ENCODE measurements at places on chromosomes 2 and 18.
A peak's percentile ranks its signal among the peaks of the same experiment; 100 is the strongest.

DNA sequence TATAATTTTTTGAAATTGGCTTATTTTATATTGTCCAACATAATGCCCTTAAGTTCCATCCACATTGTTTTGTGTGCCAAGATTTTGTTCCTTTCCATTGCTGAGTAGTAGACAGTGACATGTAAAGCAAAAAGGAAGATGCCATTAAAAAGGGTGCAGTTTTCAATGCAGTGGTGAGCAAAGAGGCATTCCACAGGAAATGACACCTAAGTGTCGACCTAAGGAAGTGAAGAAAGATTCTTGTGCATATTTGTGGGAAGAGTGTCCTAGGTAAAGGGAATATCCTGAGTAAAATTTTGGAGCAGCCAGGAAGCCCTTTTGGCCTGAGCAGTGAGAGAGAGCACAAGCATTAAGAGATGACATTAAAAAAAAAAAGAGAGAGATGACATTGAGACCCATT is 1099.9 kb downstream of the DPP10 start:
- no peak for DNase-seq

DNA sequence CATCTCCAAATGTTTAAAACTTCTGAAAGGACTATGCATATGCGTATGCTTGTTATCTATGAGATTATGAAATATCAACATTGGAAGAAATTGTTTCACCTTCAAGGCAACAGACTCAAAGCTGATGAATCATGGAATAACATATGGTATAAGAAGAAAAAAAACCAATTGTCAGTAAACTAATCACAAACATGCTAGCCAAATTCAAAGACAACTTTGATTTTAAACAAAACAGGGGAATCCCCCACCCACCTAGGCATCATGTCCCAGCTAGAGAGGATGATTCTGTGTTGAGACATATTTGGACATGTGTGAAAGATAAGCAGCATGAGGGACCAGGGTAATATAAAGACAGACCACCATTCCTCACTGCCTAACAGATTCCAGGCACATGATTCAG is 147.7 kb downstream of the WDPCP start:
- no peak for DNase-seq

DNA sequence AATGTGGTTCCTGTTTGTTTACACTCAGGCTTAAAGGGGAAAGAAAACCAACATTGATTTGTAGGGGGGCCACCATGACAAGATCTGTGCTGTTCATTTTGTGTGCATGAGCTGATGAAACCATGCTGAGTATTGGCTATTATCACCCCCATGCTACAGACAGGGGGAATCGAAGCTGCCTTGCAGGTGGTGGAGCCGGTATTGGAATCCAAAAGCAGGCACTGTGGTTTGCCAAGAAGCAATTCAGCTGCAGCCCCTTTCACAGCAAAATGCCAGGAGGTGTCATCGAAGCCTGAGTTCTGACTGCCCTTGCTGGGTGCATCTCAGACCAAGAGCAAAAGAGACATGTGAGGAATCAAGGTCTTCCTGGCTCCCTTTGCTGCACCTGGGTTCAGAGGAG is 221.9 kb downstream of the UXS1 start:
- no peak for DNase-seq

- DNase-seq, result no peak
Observed at GRCh38 chr2:133602538-133602937, 34.3 kb upstream of the NCKAP5 start.

- DNase-seq, result no peak
Observed at GRCh38 chr18:46008531-46008930, 41.4 kb upstream of the EPG5 start.

DNA sequence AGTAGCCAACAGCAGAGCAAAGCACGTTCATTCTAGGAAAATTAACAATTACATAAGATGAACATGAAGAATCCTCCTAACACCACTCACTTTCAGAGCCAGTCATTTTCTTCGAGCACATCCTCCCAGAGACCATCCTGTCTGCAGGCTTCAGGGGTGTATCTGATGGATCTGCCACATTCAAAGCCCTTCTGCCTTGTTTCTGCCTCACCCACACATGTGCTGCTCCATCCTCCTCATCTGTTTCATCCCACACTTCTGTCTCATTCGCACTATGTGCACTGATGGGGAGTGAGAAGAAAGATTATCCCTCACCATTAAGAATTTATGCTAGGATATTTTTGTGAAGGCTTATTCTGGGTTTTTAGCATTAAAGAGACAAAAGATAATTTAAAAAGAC is 287.9 kb upstream of the PKDCC start:
- no peak for DNase-seq

DNA sequence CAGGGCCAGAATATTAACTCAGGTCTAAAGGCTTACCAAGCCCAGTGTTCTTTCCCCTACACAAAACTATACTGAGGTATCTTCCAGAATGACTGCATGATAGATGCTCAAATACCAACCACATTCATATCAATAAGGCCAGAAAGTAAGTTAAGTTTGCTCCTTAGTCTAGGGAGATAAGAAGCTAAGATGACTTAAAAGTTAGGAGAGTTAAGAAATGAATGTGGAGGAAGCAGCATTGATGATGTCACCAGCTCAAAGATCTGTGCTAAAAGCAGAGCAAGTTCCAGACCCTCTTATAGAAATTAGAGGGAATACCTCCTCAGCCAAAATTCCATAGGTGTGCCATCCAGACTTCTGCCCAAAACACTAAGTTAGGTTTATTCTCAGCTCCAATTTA is 6.1 kb downstream of the PPP4R1 start:
- no peak for DNase-seq

DNA sequence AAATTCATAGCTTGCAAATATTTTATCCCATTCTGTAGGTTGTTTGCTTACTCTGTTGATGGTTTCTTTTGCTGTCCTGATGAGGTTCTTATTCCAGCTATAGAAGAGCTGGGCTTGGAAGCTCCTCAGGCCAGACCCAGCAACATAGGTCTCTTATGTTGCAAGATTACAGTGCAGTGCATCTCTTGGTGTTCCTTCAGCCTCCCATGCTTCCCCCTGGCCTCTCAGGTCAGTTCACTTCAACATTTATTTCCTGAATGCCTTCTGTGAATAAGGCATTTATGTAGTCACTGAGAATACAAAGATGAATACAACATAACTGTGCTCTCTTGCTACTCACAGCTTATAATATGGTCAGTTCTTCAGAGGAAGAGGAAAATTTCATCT is 179.0 kb upstream of the SLC39A10 start:
- DNase-seq, result no peak

- no peak for DNase-seq
Observed at GRCh38 chr2:37764739-37765138, 93.3 kb upstream of the CDC42EP3 start.

DNA sequence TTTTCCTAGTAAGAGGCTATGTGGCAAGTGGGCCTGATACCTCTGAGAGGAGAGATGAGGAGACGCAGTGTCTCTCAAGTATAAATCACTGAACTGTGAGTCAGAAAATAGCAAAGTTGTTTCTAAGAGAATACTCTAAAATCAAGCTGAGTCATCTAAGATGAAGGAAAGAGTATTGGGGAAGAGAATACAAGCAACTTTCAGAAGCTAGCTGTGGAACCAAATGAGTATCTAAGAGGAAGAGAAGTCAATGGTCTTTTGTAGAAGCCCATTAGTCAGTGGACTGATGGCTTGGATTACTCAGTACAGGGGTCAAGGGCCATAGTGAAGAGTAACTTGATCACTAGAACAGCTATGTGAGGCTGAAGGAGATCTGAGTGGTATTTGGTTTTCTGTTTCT is 2.7 kb upstream of the DCC start:
- DNase-seq, result no peak

GRCh38 chr2:187877391-187877790 is 323.2 kb upstream of the TFPI start:
- DNase-seq, result no peak

DNA sequence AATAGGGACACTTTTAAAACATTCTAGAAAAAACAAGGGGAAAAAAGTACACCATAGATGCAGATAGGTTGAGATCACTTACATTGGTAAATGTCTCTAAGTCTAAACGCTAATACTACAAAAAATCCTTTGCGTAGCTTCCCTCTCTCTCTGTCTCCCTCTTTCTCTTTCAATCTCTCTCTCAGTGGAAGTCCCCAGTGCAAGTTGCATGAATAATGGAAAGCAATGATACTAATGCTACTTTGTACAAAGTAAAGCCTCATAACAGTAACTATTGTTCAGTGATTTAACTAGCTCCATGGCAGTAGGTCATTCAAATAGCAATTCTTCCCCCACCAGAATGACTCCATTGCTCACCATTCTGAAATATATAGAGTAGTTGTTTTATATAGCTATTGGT is 12.8 kb downstream of the MEIS1 start:
- no peak for DNase-seq

- no peak for DNase-seq
Observed at GRCh38 chr2:204505488-204505887, 39.8 kb upstream of the PARD3B start.

DNA sequence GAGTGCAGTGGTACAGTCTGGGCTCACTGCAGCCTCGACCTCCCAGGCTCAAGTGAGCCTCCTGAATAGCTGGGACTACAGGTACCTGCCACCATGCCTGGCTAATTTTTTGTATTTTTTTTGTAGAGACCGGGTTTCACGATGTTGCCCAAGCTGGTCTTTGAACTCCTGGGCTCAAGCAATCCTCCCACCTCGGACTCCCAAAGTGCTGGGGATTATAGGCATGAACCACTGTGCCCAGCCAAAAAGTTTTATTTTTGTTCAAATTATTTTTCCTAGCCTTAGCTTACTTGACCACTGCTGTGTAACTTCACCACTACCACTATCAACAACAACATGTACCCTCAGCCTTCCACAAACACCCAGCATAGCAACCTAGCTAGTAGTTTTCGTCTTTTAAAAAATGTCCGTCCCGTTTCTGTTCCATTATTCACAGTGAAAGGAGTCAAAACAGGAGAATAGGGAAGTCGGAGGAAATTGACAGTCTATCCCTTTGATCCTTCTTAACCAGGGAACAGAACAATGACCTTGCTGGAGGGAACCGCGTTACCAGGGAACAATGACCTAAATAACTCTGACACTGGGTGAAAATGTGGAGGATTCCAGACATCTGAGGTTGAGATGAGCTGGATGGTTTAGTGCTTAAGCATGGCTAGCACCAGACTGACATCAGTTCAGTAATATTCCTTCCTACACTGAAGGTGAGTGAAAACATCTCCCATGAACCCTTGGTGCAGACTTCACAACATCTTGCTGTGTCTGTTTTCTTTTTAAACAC is 69.2 kb upstream of the ARL4C start:
- no peak for DNase-seq

GRCh38 chr2:18299423-18300212 is 260.8 kb downstream of the RDH14 start:
- no peak for DNase-seq

DNA sequence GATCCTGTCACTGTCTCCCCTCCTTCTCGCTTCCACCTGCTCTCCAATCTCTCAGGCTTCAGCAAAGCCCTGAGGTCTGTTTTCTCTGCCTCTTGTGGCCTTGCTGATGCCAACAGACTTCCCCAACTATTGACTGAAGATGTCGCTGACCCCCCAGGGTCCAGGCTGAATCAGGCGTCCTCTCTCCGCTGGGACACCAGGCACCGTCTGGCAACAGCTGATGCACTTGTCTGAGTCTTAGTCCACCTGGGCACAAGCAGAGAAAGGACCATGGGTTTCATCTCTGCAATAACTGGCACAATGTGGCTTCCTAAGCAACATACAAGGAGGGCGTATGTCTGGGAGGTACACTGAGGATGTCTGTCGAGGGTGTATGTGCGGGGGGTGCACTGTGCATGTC is 248.7 kb upstream of the MYT1L start:
- no peak for DNase-seq

- DNase-seq, result no peak
Observed at GRCh38 chr2:172821370-172822338, 86.0 kb downstream of the RAPGEF4 start.

GRCh38 chr2:127092306-127092705 is 14.6 kb downstream of the BIN1 start:
- no peak for DNase-seq

DNA sequence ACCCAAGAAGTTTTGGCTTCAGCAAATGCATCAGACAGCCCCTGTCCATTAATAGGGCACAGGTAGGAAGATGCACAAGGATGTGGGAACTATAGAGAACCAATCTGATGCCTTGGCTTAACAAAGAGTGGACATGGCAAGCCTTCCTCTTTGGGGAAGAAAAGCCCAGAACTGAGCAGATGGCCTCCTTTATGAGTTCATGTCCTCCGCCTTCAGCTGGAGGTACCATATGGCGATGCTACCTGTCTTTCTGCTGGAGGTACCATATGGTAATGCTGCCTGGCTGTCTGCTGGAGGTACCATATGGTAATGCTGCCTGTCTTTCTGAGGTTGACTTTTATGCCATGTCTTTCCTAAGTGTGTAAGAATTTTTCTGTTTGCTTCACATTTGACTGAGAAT is 6.0 kb downstream of the RETREG2 start:
- no peak for DNase-seq

GRCh38 chr2:17177088-17177487 is 341.2 kb downstream of the RAD51AP2 start:
- DNase-seq, result no peak

GRCh38 chr2:58896638-58897037 is 655.5 kb upstream of the FANCL start:
- DNase-seq, result no peak

DNA sequence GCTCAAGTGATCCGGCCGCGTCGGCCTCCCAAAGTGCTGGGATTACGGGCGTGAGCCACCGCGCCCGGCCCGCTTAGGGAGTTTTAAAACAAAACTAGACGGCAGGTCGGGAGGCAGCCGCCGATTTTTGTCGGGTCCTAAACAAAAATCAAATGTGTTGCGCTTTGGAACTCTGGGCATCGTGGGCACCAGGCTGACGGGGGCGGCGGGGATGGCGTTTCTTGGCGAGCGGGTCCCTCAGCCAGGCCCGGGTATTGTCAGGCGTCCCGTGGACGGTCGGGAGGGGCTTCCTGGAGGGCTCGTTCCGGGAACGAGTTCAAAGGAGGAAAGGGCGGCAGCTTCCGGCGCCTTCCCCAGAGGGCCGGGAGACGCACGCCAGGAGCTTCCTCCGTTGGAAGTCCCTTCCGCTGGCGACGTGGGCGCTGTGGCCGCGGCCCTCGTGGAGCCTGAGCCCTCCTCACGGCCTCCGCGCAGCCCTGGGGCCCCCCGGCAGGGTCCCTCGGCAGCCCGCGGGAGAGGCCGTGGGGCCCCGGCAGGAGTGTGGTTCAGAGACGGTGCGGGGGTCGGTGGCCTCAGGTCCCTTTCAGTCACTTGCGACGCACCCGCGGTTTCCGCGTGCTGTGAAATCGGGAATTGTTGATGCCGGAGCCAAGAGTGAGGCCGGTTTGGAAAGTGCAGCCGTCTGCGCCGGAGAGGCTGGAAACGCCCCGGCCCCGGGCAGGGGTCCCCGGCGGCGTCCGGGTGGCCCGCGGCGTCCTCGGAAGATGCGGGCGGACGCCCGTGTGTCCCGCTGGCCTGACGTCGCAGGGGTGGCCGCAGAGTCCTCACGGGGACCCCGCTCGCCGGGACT is 59.3 kb downstream of the EMILIN2 start:
- no peak for DNase-seq

GRCh38 chr2:240235811-240236210 is 95.4 kb upstream of the OTOS start:
- no peak for DNase-seq

GRCh38 chr2:237674731-237675276 is 47.4 kb downstream of the LRRFIP1 start:
- DNase-seq, result peak; percentile 66
